GM12865 (cell line): ENCODE measurements at places on chromosomes 3 and 15.

GRCh38 chr3:197362081-197362480 is 63.7 kb upstream of the DLG1 start:
- no peak for DNase-seq

GRCh38 chr3:132135628-132136333 is 101.0 kb upstream of the CPNE4 start:
- DNase-seq = no peak

DNA sequence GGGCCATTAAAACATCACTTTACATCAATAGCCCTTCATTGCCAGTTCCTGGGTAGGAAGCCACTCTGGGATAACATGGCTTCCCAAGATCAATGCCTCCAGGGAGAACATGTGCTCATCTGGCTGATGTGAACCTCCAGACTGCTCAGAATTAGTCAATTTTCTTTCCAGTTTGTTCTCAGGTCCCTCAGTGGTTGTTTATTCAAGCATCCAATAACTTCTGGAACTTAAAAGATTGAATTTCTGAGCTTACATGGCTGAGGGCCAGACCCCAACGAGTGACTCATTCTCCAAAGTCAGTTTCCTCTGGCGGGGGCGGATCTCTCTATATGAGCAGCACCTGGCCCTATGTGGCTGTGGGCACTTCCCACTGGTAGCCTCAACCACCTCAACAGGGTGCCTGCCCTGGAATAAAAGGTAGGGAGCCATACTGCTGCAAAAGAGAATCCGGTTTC is 34.0 kb downstream of the LYZL4 start:
- DNase-seq = no peak

GRCh38 chr3:183587336-183587735 is 31.8 kb upstream of the KLHL6 start:
- DNase-seq = no peak
